CD4-positive, alpha-beta T cell treated with Interleukin-15 for 4 hours (primary cell): ENCODE measurements at places on chromosomes 4 and X.

DNA sequence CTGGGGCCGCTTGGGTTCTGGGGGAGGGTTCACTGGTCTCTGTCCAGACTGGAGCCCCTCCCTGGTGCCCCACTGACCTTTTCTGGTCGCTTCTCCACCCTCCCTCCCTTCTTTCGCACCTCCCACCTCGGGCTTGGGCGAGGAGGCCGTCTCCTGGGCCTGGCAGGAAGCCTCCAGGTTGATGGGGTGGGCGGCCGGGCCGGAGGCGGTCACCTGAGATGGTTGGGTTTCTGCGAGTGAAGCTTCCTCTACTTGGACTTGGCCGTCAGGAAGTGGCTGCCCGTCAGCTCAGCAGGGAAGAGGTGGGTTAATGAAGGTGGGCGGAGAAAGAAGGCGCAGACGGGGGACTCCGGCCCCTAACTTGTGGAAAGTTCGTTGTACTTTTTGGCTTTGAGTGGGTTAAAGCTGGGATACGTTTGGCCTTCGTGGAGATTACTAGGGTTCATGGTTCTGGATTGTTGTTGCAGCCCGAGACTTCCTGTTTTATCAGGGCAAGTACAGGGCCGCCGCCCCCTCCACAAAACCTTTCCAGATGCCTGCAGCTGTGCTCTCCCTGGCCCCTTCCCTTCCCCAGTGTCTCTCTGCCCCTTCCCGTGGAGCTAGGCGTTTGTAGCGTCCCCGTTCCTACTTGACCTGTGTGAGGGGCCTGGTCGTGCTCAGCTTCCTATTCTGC is 1.2 kb downstream of the AKAP17A start:
- no peak for DNase-seq

DNA sequence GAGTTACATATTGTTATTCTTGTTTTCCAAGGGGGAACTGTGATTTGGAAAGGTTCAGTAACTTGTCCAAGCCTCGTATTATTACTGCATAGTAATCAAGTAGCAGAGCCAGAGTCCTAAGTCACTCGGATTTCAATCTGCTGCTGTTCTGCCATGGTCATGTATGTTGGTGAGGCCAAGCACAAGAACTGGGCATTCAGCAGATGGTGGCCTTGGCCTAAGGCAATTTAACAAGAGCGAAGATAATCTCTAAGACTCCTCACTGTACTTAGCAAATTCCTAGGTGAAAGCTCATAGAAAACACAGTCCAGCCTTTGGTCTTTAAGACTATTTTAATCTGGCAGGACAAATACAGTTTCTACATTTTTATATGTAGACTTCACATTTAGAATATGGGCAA is 64.8 kb downstream of the NDST3 start:
- no peak for DNase-seq

- DNase-seq: no peak
These were observed 79.6 kb downstream of the ANTXR2 start for GRCh38 chr4:79993476-79993875.

DNA sequence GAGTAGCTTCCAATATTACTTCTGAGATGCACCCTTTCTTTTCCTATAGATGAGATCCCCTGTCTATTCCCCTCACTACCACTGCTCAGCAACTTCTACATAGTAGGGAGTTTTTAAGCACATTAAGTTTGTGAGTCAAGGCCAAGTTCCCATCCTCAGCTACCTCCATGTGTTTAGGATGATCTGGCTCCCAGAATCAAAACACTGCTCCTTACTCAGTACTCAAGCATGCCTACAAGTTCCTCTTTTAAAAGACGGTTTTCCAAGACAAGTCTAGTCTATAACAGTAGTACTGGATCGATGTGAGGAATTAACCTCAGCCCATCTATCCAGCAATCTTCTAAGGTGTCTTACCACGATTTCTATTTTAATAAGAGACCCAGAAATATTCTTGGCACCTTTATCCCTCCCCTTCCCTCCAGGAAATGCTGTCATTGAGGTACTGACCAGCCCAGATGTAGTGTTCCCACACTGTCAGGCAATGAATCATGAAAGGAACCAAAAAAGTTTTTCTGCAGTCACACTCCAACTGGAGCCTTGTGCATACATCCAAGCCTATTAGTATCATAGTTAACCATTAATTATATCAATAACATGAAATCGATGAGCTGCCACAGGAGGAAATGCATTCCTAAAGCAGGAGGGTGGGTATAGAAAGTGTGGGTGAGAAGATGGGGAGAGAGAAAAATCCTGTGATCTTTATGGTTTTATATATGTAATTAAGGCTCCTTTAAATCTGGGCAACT is 29.6 kb downstream of the AREG start:
- no peak for DNase-seq

DNA sequence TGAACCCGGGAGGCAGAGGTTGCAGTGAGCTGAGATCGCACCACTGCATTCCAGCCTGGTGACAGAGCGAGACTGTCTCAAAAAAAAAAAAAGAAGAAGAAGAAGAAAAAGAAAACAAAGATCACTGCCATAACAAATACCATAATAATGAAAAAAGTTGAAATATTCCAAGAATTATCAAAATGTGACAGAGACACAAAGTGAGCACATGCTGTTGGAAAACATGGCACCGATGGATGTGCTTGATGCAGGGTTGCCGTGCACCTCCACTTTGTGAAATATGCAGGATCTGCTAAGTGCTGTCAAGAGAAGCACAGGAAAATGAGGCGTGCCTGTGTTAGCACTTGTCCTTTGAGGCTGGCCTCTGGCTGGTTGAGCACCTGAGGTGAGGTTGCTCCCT is 133.3 kb downstream of the STK32B start:
- no peak for DNase-seq

- DNase-seq: no peak
These were observed 1509.4 kb downstream of the TECRL start for GRCh38 chr4:62899646-62900364.

- DNase-seq: no peak
These were observed 62.9 kb downstream of the BRCC3 start for GRCh38 chrX:155134255-155134654.

GRCh38 chr4:151957153-151957552 is 196.3 kb upstream of the GATB start:
- DNase-seq: no peak

DNA sequence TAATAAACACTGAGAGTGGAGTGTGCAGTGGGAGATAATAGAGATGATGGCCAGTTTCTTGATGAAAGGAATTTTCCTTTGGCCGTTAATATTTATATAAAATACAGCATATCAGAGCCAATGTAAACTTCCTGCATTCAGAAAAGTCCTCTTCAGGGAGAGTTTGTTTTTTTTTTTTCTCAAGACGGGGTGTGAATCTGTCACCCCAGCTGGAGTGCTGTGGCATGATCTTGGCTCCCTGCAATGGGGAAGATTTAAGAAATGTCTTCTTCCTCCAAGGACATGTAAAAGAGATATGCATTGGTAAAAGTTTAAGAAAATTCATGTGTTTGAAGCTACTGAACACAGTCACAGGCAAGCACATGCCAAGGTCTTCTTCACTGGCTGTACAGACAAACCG is 25.4 kb upstream of the TBC1D9 start:
- no peak for DNase-seq

DNA sequence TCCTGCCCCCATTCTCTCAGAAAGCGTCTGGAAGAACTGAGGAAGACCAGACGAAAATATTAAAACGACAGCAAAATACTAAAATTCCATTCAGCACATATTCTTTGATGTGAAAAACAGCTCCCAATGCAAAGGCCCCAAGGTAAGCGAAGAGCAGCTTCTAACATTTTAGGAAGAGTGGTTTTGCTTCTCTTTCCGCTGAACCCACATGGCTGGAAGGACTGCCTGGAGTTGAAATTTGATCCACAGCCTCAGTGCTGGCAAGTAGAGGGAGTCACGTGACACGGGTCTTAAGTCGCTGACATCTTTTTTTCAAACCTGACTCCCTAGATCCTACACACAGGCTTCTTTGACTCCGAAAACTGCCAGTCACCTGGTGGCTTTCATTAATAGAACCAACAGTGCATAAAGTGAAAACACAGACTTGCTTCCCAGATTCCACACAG is at the start of gene FAM13A:
TSS of gene FAM13A (minus strand) at position 233 of the 446 bp plus-strand sequence. CDS start at position 12, 221 bp downstream.
- DNase-seq: no peak

DNA sequence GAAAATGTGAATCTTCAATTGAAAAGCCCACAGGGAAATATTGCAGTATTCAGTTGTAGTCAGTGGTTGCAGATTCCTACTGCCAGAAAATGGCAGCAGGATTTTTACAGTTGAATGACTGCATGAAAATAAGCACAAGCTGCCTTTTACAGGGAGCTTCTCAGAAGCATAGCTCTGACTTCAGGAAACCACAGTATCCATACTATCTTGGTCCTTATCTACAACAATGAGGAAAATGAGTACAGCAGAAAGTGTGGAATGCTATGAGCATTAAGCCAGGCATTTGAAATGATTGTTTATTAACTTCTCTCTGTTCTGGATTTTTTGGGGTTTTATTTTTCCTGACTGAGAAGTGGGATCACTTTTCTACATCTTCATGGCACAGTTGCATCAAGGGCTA is 34.6 kb upstream of the PRRG1 start:
- DNase-seq: no peak

DNA sequence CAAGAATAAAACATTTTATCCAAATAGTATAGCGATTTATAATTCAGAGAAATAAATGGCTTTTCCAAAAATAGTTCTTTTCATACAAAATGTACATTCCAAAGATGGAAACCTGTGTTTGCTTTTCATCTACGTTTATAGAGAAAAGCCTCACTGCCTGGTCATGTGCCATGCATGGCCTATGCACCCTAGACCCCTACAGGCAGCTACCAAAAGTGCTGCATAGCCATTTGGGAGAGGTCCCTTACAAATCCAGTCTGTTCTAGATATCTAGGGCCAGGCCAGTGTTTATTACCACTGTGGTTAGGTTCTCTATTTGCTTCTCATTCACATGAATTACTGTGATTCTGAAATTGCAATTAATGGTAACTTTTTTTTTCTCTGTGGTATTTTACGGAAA is 17.2 kb downstream of the HMGB2 start:
- DNase-seq: no peak

GRCh38 chr4:106334741-106335470 is 18.6 kb downstream of the AIMP1 start:
- no peak for DNase-seq

DNA sequence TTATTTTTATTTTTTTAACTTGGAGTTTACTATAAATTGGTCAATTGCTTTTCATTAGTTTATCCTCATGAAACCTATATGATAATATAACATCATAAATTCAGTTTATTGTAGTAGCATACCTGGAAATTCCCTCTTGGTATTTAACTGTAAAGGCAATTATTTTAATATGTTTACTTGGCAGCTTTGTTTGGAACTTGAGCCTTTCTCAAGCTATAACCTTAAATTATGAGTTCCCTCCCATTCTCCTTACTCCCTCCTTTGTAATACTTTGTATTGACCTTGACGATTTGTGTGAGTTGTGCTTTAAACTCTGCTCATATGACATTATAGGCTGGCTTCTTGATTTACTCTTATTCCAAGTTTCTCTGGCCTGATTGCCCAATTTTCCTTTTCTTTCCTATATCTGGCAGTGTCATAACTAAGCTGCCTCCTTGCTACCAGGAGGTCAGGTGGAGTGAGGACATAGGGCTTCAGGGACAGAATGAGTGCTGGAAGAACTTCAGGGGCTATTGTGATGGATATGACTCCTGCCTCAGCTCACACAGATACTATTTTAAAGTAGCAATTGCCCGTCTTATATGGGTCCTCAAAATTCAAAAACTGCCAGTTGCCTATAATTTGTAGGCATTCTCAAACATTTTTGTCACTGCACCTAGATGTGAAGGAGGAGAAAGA is 77.7 kb downstream of the RAP1GDS1 start:
- DNase-seq: no peak

GRCh38 chr4:185902654-185903053 is 90.7 kb upstream of the SORBS2 start:
- no peak for DNase-seq

DNA sequence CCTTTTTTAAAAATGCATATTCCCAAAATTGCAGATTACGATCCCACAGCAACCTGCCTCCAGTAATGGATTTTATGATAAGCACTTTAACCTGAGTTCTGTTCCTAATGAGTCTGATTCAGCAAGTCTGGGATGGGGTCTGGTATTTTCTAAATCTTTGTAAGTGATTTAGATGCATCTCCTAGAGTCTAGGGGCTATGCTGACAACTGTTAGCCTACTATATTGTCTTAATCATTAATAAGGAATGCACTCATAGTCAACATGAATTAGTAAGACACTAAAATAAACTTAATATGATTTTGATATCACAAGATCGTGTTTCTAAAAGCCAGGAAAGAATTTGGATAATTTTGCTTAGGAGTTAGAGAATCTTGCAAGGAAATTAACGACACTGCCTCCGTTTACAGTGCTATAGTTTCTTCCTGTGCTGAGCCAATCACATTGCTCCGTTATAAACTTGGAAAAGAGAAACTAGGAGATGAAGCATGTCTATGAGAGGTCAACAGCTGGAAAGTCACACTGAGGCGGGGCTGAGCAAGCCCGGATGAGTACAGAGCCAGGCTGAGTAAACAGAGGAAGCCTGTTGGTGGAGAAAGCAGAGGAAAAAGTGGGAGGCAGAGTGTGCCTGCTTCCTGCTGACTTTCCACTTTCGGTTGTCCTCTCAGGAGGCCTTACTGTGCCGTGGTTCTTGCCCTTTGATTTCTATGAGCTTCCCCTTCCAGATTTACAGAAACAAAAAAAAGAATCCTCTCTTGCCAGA is 5.4 kb downstream of the SCARB2 start:
- DNase-seq: no peak

DNA sequence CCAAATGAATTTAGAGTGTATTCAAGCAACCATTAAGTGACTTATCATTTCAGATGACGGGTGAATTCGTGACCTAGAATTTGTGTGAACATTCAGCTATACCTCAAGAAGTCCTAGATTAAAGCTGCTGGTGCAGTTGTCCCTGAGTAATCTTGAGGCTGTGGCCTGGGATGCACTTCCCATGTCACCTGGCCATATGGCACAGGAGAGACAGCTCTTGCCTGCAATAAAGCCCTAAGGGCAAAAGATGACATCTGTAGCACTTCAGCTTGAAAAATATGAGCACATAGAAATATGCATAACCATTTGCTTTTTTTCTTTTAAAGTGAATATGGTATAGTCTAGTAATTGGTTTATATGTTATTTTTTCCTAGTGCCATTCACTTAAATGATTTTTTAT is 125.8 kb downstream of the FHDC1 start:
- DNase-seq: no peak

DNA sequence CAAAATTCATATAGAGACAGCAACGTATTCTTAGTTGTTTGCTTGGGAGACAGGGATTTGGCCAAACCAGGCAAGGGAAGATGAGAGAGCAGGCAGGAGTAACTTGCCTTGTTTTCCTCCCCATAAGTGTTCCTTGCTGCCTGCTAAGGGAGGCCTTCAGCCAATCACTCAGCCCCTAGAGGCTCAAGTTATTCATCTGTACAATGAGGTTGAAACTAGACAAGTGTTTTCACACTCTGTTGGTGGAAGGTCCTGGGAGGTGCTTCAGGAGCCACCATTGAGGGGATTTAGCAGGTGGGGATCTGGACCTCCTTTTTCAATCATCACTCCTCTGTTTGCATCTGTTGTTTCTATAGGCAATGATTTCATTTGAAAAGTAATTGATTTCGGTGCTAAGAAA is 23.6 kb upstream of the HMGB3 start:
- DNase-seq: no peak

DNA sequence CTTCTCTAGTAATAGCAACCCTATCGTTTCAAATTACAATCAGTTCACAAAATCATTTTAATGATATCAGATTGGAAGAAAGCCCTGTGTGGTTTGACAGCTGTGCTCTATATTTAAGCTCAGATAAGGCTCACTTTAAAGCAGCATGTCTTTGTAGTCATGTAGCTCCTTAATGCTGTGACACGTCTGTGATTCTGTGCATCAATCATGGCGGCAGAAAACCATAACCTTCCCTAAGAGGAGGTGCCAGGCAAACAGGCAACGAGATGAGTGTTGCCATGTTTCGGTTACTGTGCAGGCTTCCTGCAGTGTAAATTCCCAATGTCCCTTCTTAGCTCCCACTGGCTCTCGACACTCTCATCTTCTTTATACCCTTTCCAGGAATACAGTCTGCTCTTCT is 212.7 kb downstream of the GRID2 start:
- DNase-seq: no peak
